ENCODE measurements at places on chromosomes 5 and 9.

- no peak for DNase-seq
Measured at GRCh38 chr9:95137587-95138145, 179.8 kb downstream of the FANCC start.

GRCh38 chr5:40165106-40165788 lies 514.5 kb upstream of the PTGER4 start:
- no peak for DNase-seq

GRCh38 chr5:131505237-131505908 lies 129.7 kb downstream of the RAPGEF6 start:
- no peak for DNase-seq

DNA sequence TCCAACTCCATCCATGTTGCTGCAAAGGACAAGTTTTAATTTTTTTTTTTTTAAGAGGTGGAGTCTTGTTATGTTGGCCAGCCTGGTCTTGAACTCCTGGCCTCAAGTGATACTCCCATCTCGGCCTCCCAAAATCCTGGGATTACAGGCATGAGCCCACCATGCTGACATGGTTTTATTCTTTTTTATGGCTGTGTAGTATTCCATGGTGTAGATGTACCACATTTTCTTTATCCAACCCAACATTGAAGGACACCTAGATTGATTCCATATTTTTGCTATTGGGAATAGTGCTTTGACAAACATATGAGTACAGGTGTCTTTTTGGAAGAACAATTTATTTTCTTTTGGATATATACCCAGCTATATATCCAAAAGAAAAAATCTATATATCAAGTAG lies 6.1 kb upstream of the POC5 start:
- DNase-seq, result no peak

- no peak for DNase-seq
Measured at GRCh38 chr5:170206216-170206615, 26.6 kb upstream of the C5orf58 start.

DNA sequence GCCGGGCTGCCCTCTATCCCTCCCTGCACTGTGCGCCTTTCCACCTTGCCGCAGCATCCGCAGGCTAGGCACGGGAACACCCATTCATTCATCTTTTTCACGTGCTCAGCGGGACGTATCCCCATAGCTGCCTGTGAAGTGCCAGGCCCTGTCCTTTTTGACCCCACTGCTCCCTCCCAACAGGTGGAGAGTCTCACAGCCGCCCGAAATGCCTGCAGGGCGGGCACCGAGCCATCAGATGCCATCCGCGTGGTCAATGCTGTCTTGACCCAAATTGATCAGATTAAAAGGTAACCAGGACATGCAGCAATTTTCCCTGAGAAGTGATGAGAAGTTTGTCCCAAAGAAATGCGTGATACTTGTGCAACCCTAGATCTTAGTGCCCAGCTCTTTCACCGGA lies 15.5 kb downstream of the TRIP13 start:
- DNase-seq, result no peak

GRCh38 chr5:164475339-164475977 lies 970.0 kb downstream of the MAT2B start:
- no peak for DNase-seq

DNA sequence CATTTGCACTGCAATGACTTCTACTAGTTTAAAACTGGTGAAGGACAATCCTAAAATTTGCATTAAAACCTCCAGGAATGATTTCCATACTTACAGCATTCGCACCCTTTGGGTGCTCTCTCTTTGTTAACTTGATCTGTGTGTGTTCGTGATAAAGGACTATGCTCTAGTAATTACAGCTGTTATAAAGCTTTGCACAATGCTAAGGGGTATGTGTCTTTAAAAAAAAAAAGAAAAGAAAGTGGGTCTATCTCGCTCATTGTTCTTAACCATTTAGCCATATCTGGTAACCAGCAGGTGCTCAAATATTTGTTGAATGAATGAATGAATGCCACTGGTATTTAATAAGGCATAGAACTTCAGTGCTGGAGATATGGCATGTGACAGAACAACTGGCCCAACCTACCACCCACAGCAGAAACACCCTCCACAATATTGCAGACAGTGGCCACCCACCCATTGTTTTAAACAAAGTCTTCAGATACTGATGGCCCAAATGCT lies 8.7 kb downstream of the TRIM36 start:
- no peak for DNase-seq

GRCh38 chr9:132742821-132743311 lies 72.6 kb downstream of the GTF3C4 start:
- DNase-seq, result no peak

GRCh38 chr9:95048225-95049087 lies 269.1 kb downstream of the FANCC start:
- DNase-seq, result peak; percentile 50

GRCh38 chr5:31645420-31646081 lies 6.6 kb downstream of the PDZD2 start:
- DNase-seq, result no peak

DNA sequence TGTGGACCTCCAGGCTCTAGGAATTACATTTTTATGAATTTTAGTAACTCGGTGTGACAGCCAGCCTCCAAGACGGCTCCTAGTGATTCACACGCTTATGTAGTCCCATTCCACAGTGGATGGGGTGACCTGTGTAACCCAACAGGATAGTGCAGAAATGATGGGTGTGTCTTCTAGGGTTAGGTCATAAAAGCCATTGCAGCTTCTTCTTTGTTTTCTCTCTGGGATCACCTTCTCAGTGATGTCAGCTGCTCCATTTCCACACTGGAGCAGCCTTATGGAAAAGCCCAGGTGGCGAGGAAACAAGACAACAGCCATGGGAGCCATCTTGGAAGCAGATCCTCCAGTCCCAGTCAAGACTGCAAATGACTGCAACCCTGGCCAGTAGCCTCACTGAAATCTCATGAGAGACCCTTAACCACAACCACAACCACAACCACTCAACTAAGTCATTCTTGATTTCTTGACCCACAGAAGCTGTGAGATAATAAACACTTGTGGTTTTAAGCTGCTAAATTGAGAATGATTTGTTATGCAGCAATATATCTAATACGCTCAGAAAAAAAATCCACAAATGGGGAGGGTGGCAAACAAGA lies 5.1 kb upstream of the GNPDA1 start:
- peak; percentile 27 for DNase-seq

DNA sequence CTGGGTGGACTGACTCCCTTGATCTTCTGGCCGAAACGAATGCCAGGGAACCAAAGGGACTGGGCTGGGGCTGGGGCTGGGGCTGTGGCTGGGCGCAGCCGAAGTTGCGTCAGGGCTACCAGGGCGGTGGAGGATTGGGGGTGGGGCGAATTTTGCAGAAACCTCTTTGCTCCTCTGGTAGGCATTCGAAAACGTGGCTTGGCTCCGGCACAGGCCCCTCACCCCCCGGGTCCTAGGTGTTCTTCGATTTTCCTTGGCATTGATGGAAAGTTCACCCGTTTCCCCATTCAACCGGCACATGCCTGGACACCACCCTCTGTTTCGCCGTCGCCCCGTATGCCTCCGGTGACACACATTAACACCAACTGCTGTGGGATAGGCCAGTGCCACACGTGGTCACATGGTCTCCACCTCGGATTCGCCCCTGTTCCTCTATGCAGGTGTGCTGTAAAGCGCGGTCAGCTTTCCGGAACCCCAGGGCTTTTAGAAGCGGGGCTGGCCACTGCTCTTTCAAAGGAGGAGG lies 477.1 kb downstream of the SPATA31A7 start:
- no peak for DNase-seq

Measured in CD4-positive, alpha-beta T cell treated with Interleukin-17A for 1 hour (primary cell).